GM19239 (cell line): ENCODE measurements at places on chromosomes 7 and 10.

DNA sequence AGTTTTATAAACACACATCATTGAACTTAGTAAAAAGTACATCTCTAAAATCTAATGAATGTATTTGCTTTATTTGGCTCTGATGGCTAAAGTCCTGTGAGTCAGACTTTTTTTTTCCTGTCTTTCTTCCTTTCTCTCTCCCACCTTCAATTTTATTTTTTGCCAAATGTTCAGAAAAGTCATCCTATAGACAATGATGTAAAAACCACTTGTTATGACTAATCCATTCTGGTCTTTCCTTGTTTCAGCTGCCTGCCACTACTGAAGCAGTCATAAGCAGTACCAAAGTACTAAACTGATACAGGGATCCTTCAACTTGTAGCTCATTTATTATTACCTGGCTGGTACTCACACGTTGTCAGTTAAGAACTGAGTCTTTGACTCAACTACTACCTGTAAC is 23.9 kb downstream of the HECTD2 start:
- no peak for DNase-seq

DNA sequence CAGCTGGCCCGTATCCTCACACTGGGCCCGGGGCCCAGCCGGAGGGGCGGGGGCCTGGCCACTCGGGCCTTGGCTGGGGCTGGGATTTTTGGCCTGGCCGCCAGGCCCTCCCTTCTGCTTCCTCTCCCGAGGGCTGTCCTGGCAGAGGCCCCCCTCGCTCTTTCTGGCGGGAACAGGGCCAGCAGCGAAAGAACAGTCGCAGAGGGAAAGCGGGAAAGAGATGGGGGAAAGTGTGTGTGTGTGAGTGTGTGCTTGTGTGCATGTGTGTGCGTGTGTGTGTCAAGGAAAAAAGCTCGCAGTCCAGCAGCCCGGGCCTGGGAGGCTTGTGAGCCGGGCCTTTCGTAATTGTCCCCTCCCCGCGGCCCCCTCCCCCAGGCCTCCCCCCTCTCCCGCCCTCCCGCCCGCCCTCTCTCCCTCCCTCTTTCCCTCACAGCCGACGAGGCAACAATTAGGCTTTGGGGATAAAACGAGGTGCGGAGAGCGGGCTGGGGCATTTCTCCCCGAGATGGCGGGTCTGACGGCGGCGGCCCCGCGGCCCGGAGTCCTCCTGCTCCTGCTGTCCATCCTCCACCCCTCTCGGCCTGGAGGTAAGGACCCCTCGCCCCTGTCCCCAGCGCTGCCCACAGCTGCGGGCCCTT is at the start of gene ELN:
TSS of gene ELN (plus strand) at position 491 of the 638 bp plus-strand sequence. CDS start at position 506, 15 bp downstream.
- DNase-seq, result no peak

DNA sequence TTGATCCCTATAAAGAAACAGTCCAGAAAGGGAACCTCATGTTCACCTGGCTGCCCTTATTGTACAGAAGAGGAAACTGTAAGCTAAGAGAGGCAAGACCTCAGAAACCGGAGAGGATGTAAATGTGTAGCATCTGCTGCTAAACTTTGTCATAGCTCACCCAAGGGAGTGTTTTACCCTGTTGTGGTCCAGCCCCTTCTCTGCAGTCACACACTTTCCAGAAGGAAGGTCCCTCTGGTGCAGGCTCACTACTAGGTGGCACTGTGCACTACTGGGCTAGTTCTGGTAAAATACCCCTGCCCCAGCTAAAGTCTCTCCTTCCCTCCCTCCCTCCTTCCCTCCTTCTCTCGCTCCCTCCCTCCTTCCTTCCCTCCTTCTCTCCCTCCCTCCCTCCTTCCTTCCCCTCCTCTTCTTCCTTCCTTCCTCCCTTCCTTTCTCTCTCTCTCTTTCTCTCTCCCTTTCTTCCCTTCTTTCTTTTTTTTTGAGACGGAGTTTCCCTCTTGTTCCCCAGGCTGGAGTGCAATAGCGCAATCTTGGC is 42.5 kb upstream of the LCOR start:
- DNase-seq, result peak; percentile 36

GRCh38 chr7:66189695-66190503 is 15.2 kb upstream of the TPST1 start:
- no peak for DNase-seq

- DNase-seq, result no peak
Observed at GRCh38 chr7:1651031-1651446, 19.0 kb upstream of the ELFN1 start.
